GM06990 (cell line): ENCODE measurements at places on chromosomes 3 and 15.

- no peak for DNase-seq
Observed at GRCh38 chr3:103440539-103441203, 1005.9 kb downstream of the ZPLD1 start.

DNA sequence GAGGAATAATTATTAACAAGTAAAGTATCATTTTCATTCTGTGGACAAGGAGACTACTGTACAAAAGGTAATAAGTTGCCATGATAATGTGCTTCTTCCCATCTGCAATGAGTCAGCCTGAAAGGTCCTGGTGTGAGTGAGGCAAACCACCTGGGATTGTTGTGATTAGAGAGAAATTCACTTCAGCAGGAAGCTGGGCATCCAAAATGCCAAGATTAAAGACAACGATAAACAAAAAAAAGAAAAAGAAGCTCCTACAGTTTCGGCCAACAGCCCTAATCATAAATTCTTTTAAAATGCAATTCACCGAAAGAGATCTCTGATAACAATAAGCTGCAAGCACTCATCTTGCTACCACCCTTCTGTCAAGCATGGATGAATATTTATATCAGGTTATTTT lies 507.8 kb downstream of the TUSC7 start:
- no peak for DNase-seq

GRCh38 chr3:125069452-125069851 lies 13.7 kb upstream of the HEG1 start:
- no peak for DNase-seq

DNA sequence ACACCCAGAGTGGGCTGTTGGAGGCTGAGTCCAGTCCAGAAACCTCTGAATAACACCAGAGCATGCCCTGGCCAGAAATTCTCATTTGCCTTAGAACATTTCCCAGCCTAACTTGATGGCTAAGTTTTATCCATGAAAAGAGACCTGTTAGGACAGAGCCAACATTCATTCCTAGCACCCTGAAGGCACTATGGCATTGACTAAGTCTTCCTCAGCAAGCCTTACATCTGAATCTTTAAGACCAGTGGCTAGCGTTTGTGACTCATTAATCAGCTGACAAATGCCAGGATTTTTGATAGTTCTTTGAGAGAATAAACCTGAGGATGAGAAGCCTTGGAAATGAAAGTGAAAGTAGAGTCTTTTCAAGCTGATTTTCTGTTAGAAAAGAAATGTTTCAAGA lies 1087.1 kb upstream of the ALCAM start:
- no peak for DNase-seq

GRCh38 chr3:155112661-155113389 lies 32.7 kb downstream of the MME start:
- no peak for DNase-seq

- no peak for DNase-seq
Observed at GRCh38 chr15:33565094-33565493, 254.3 kb downstream of the RYR3 start.

- no peak for DNase-seq
Observed at GRCh38 chr3:23874359-23875112, 42.3 kb downstream of the NKIRAS1 start.

GRCh38 chr3:12839156-12839946 lies 2.0 kb downstream of the RPL32 start:
- DNase-seq, result no peak

DNA sequence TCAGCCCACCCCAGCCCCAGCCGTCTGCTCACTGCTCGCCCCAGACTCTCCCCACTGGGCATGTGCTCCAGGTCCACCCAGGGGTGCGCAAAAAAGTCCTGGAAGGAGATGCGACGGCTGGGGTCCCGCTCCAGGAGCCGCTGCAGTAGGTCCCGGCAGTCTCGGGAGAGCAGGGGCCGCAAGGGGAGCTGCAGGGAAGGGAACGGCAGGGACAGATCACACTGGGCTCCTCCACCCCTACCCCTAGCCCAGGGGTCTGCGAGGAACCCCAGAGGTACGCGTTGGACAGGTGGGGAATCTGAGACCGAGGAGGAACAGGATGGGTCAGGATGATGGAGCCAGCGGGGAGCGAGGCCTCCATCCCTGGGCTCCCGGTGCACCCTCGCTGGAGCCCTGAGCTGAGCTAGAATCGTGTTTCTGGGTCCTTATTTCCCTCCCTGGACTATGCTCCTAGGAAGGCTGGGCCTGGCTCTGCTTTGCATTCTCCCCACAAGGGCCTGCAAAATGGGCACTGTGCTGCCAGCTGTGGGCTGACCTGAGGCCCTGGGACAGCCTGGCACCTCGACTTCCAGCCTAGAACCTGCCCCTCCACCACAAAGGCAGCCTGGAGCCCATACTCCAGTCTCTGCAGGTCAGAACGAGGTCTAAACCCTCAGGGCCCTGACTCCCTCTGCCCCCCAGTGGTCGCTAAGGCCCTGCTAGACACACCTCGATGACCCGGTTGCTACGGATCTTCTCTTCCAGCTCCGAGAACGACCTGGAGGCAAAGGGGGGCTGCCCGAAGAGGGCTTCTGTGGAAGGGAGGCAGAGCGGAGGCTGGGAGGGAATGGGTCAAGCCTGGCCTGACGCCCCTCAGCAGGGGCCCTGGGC lies 3.2 kb downstream of the ULK3 start:
- DNase-seq, result no peak

DNA sequence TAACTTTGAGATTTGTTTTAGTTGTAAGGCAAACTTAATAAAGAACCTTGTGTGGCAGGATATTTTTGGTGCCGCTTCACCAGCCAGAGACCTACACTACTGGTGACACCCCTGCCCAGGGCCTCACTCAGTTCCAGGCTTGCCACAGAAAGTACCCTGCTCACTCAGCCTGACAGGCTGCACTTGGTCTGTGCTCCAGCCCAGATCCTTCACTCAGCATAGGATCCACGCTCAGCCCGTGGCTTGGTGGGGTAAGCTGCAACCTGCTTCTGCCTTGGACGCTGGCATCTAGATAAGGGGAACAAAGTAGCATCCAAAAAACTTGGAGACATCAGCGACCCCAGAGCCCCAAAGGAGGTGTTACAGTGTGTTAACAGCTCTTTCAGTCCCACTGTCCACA lies 825.5 kb downstream of the EPHA3 start:
- no peak for DNase-seq

DNA sequence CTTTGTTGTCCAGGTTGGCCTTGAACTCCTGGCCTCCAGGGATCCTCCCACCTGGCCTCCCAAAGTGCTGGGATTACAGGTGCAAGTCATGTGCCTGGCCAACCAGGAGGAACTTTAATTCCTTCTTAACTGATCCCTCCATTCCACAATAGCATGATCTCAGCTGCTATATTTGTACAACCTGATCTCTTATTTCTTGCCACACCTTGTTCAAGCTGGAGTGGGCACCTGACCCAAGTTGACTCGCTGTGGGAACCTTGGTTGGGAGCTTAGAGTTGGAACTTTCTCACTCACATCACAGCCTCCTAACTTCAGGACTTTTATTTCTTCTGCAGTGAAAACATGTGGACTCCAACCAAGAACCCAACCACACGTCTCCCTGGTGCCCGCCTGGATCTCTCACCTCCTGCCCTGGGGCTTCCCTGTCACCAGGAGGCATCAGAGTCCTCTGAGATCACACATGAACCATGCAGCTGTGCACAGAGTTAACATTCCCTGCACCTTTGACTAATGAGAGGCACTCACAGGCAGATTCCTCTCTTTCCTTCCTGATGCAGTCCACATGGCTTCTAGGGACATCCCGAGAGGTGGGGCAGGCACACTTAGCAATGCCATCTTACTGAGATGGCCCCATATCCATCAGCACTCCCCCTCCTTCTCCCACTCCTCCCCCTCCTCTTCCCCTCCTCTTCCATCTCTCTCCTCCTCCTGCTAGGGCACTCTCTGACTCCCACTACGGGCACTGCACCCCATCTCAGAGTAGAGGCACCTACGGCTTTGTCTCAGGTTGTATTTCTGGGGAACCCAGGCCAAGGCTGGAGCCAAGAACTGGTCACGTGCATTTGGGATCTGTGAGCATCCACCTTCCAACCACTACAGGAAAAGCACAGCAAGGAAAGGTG lies 9.7 kb upstream of the CYFIP1 start:
- no peak for DNase-seq

GRCh38 chr3:34872406-34872805 lies 766.9 kb upstream of the ARPP21 start:
- DNase-seq, result no peak

GRCh38 chr3:186255703-186256331 lies 106.2 kb downstream of the DGKG start:
- peak; percentile 54 for DNase-seq

GRCh38 chr15:79376383-79376782 lies 55.8 kb upstream of the MINAR1 start:
- no peak for DNase-seq

GRCh38 chr15:74328331-74329056 lies 39.0 kb downstream of the CYP11A1 start:
- no peak for DNase-seq

GRCh38 chr15:72604794-72605193 lies 49.7 kb upstream of the GOLGA6B start:
- no peak for DNase-seq

- no peak for DNase-seq
Observed at GRCh38 chr3:189493271-189493670, 137.9 kb upstream of the TP63 start.

DNA sequence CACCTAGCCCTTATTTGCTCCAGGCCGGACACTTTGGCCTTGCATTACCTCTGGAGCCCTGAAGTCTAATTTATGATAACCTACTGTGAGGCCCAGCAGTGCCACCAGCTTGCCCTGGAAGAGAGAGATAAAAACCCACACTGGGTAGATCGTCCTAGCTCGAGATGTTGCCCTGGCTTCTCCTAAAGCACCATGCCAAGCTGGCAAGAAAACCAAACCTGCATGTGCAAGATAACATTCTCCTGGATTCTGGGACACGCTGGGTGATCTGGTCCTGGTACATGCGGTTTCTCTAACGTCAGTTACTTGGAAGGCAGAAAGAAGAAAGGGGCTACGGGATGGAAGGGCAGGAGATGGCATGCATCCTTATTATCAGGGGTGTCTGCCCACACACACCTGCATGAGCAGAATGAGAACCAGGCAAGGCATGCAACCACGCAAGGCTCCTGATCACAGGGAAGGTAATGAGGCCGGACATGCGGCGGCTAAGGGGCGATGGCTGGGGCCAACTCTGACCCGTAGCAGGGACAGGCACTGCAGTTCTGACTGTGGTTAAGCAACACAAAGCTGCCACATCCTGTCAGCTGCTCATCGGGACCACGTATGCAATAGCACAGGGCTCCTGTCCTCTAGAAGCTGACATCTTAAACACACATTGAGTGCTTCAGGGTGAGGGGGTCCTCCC lies 73.0 kb downstream of the OXNAD1 start:
- DNase-seq, result peak; percentile 25

DNA sequence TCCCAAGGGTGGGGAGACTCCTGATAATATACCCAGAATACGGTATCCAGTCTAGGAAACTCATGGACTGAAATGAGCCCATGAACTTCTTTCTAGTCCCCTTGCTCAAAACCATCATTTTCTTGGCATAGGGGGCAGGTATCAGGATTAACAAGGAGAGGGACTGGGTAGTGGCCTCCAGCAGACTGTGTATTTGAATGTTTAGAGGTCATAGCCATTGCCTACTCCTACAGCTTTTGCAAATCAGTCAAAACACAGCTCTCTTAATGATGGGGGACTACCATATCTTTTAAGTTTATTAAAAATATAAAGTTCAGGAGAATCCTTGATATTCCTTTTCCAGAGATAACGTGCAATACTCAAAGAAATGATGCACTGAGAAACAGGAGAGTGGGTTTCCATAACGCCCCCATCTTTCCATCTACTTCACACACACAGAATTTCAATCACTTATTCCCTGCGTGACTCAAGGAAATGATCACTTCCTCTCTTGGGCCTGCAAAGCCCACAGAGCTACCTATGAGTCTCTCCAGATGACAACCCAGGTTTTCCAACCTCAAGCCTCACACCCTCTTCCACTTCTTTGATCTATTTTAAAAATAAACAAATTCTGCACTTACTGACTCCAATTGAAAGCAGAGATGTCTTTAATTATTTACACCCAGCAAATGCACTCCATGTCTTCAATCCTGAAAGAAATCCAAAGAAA lies 584.0 kb upstream of the LMCD1 start:
- no peak for DNase-seq

- no peak for DNase-seq
Observed at GRCh38 chr3:102514241-102514640, 79.4 kb downstream of the ZPLD1 start.

DNA sequence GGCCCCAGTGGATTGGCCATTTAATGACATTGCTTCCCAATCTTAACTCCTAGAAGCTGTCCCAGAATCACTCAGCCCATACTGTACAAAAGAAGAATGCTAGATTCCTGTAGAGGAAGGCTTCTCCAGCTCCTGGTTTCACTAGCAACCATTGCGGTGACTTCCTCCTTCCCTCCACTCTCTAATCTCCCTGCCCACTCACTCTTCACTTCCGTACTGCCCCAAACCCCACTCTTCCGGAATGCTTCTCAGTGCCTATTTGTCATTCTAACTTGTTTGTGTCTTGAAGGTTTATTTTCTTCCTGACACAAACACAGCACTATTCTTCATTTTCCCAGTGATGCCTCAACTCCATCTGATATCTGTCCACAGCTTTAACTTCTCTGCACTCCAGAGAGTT lies 97.1 kb upstream of the SPATA16 start:
- no peak for DNase-seq

- DNase-seq, result peak; percentile 53
Observed at GRCh38 chr15:89647191-89647851, 7.9 kb downstream of the KIF7 start.

GRCh38 chr3:161647936-161648470 lies 151.4 kb downstream of the OTOL1 start:
- no peak for DNase-seq

DNA sequence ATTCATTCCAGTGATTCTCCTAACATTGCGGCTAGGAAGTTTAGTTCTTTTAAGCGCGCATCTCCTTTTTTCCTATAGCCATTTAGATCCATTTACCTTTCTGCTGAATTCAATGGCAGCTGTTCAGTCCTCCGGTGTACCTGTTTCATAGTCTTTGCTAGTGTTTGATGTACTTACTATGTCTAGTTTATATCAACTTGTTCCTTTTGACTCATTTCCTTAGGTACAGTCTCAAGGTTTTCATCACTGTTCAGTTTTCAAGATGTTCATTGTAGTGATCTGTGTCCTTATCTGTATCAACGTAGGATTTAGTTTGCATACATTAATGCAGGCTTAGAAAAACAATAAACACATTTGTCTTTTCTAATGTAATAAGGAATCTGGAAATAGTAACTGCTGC lies 59.0 kb upstream of the MBNL1 start:
- DNase-seq, result no peak
